GM18507 (cell line): ENCODE measurements at places on chromosomes 12 and 14.

DNA sequence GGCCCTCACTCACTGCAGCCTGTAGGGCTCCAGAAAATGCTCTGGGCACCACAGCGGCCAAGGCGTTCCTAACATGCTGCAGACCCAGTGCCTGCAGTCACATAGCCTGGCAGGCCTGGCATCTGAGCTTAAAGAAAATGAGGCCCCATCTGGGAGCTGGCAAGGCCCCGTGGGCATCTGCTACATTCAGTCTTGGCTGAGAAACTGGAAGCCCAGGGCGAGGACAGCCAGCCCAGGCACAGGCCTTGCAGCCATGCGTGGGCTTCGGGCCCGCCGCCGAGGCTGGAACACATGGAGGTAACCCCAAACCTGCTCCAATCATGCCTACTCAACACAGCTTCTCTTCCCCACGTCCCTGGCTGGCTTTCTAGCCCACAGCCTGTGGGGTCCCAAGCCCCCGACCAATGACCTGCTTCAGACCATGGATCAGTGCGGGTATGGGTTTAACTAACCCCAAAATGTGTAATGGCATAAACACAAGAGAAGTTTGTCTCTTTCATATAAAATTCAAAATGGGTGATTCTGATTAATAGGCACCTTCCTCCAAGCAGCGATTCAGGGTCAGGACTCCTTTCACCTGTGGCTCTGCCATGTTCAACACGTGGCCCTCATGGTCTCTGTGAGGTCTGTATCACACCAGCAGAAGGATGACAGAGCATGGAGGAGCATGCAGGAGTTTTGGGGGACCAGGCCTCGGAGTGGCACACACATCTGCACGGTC lies 6.4 kb downstream of the NGB start:
- no peak for DNase-seq

GRCh38 chr12:105843986-105844760 lies 294.6 kb downstream of the NUAK1 start:
- no peak for DNase-seq

- peak; percentile 80 for DNase-seq
Measured at GRCh38 chr12:53054112-53054878, 4.4 kb downstream of the TNS2 start.

- DNase-seq, result no peak
Measured at GRCh38 chr14:53043027-53043581, 92.3 kb upstream of the FERMT2 start.
